ENCODE measurements at places on chromosomes 2 and 18. TPM values are rescaled to one million over a fixed set of nuclear protein-coding genes. Genes with fewer than 3 reads are reported as not detected.

The DSG4 gene
- total RNA-seq: not detected

DNA sequence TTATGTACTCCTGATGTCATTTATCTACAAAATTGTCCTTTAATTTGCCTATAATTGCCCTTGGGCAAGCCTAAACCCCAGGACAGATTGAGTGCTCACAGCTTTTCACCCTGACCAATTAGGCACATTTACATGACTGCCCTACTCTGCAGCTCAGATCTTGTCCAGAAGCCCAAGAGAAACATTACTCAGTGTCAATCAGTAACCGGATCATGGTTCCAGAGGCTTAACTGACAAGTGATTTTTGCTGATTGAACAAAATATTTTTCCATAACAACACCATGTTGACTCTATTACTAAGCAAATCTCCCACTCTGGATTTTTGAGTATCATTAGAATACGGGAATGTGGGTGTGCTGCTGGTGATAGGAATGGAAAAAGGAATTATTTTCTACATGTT, 465.4 kb upstream of the TNP1 start:
- no peak for DNase-seq

- no peak for DNase-seq
Measured at GRCh38 chr2:8141079-8141707, 540.7 kb upstream of the ID2 start.

- DNase-seq: no peak
Measured at GRCh38 chr2:55415300-55415699, 4.4 kb downstream of the CCDC88A start.
